ENCODE measurements at places on chromosomes 6 and 20. TPM values are rescaled to one million over a fixed set of nuclear protein-coding genes. Genes with fewer than 3 reads are reported as not detected.

GRCh38 chr6:31928672-31928939 is 1.1 kb downstream of the C2 start:
- H3K4me3 ChIP-seq: no peak overlapping the region
- H3K27ac ChIP-seq: no peak overlapping the region
- H3K4me1 ChIP-seq: no peaks in the 10 kb centered on the region
- no peaks in the 10 kb centered on the region for H3K36me3 ChIP-seq

The C6orf15 gene
- total RNA-seq: not detected

GRCh38 chr6:33809594-33809993 is 5.8 kb upstream of the MLN start:
- H3K4me1 ChIP-seq: no peaks in the 10 kb centered on the region
- no peaks in the 10 kb centered on the region for H3K36me3 ChIP-seq
- H3K27me3 ChIP-seq: peaks cover 17% of the 10 kb centered on the region
- H3K27ac ChIP-seq: no peak overlapping the region
- H3K4me3 ChIP-seq: no peak overlapping the region
- DNase-seq: no peak

DNA sequence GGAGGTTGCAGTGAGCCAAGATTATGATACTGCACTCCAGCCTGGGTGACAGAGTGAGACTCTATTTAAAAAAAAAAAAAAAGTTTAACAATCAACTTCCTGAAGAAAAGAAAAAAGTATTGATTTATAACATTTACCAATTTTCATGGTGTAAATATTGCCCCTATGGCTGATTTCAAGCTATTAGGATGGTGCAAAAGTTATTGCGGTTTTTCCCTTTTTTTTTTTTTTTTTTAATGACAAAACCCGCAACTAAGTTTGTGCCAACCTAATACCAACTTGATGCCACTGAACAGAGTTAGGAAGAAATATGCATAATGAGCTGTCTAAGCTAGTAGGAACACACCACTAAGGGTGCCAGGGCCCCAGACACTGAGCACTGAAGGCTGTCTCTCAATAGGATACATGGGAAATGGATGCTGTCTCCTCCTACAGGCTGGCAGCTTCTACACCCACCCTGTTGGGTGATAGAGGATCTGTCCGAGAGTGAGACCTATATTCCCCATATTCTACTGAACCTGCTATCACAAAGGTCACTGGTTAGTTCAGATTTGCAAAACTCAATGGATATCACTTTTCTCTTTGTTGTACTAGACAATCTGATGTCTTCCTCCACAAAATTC is 6.5 kb upstream of the PERP start:
- no peaks in the 10 kb centered on the region for H3K4me1 ChIP-seq
- H3K27me3 ChIP-seq: peaks cover 3% of the 10 kb centered on the region
- no peak overlapping the region for H3K27ac ChIP-seq
- no peak overlapping the region for H3K4me3 ChIP-seq
- H3K36me3 ChIP-seq: no peaks in the 10 kb centered on the region

DNA sequence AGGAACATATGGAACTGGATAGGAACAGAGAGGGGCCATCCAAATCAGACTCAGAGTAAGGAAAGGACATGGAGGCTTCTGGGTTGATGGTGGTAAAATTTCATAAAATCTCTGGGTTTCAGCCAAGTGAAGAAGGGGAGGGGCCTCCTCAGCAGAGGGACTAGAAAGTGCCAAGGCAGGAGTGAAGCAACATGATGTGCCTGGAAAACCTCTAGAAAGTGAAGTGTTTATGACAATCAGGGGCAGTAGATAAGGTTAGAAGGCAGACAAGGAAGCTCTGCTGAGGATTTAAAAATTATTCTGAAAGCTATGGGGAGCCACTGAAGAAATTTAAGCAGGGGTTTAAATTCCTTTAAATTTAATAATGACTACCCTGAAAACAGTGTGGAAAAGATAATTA is 126.0 kb upstream of the TENT5A start:
- no peaks in the 10 kb centered on the region for H3K36me3 ChIP-seq
- no peak overlapping the region for H3K4me3 ChIP-seq
- no peak for DNase-seq
- no peaks in the 10 kb centered on the region for H3K4me1 ChIP-seq

DNA sequence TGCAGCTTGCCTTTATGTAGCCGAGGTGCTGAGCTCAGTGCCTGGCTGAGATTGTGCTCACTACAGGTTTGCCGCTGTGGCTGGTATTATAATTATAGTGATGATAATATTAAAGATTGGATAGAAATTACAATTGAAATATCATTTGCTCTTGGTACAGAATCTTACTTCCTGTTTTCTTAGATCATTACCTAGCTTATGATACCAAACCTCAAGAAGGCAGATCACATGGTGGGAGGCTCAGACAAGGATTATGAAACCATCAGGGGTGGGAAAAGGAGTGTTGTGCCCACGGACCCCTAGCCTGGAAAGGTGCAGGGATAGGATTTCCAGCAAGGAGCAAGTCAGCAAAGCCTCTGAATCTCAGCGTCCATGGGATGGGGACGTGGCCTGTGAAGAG is 70.6 kb downstream of the IGF2R start:
- no peak overlapping the region for H3K4me3 ChIP-seq
- H3K27ac ChIP-seq: no peak overlapping the region
- H3K27me3 ChIP-seq: no peaks in the 10 kb centered on the region
- peaks cover 33% of the 10 kb centered on the region for H3K4me1 ChIP-seq
- peaks cover 58% of the 10 kb centered on the region for H3K36me3 ChIP-seq

The GRM1 gene
- not detected for total RNA-seq

DNA sequence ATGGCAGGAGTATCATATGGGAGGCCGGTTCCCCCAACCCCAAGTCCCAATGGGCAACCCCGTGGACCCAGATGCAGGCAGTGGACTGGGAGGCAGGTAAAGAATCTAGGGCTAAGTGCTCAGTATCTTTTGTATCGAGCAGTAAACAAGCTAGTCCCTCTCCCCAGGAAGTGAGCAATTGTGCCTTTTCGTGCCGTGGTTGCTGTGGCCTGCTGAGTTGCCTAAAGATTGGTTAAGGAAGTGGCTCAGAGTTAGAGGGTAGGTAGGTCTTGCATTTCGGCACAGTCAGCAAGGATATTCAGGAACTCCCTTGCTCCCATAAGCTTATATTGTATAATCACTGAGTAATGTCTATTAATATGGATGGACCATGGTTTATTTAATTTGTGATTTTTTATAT is 1.3 kb upstream of the DNAH8 start:
- no peak overlapping the region for H3K4me3 ChIP-seq
- peaks cover 46% of the 10 kb centered on the region for H3K27me3 ChIP-seq
- peaks cover 4% of the 10 kb centered on the region for H3K4me1 ChIP-seq
